ENCODE measurements at places on chromosomes 3 and 15.
A peak's percentile ranks its signal among the peaks of the same experiment; 100 is the strongest.

DNA sequence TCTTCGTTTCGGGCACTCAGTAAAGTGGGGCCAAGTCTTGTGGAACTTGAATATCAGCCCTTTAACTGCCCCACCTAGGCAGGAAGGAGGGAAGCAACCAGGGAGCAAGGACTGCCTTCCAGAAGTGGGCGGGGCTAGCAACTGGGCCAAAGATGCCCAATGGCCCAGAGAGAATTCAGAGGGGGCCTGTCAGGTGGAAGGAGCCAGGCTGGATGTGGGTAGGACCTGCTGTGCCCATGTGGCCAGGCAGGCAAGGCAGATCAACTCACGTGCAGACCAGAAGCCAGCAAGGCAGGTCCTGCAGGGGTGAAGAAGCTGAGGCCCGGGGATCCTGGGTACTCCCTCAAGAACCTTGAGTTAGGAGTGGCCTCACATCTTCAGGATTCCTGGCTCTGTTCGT, 5.5 kb downstream of the MAP6D1 start:
- DNase-seq = no peak

DNA sequence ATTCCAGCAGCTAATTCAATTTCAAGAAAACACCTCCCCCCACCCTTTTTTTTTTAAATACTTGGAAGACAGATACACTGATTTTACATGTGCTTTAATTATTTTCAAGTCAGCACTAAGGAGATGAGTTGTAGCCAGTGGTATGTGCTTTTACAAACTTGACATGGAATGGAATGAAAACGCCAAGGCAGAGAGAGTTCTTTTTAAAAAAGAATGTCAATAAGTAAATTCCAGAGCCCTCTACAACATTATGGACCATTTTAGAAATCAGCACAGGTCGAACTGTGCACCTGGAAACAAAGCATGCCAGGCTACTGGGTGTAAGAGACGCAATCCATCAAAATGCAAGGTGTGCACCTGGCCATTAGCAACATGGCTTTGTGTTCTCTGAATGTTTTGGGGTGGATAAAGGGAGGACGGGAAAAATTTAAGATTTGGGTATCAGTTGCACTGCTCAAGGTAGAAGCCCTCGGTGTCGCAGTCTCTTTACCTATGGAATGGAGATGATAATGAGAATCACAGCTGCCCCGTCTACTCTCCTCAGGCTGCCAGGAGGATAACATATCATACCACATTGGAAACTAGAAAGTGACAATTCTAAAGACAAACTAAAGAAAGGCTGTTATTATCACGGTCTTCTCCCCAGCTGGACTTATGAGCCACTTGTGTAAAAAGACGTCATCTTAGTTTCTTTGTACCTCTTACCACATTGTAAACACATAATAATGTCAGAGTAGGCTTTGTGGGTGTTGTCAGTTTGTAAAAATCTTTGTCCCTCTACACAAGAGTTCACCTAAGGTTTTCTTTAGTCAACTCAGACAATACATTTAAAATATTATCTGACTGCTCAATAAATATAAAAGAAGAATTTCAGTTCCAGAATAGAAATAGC, 107.4 kb upstream of the PRICKLE2 start:
- no peak for DNase-seq

DNA sequence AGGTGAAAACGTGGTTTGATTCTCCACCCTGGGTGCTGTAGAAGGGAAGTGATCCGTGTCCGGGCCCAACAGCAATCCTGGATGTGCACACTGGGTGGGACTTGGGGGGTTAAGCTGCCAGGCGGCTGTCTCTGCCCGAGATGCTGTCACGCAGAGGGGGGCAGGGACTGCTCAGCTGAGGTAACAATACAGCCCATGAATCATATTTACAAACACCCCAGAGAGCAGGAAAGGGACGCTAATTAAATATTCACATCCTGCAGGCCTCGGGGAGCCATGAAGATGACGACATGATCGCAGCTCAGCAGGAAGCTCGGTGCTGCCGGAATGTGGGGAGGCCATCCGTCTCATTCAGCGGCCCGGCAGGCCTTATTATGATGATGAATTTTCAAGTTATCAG, 17.9 kb upstream of the CRABP1 start:
- DNase-seq = no peak

DNA sequence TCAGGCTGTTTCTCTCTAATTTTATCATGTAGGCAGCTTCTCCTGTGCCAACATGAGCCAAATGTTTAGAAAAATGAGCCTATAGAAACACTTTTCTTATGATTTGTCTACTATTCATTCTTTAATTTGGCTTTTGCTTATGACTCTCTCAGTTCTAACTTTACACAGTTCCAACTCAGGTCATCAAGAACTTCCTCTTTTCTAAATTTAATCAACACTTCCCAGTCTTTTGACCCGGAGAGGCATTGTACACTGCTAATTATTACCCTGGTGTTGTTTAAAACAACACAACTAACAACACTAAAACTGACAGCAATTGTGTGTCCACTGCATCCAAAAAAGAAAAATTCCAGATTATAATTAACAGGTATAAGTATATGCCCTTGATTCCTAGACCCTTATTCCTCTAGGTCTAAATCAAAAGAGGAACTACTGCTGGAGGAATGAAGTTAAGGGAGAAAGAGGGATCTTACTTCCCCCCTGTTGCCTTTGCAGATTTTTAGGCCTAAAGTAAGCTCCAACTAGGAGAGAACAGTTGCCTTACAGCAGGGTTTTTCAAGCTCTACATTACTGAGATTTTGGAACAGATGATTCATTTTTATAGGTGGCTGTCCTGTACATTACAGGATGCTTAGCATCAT, 332.2 kb upstream of the GOLIM4 start:
- DNase-seq = no peak

- no peak for DNase-seq
These were observed 53.1 kb downstream of the HEG1 start for GRCh38 chr3:125002414-125003368.

DNA sequence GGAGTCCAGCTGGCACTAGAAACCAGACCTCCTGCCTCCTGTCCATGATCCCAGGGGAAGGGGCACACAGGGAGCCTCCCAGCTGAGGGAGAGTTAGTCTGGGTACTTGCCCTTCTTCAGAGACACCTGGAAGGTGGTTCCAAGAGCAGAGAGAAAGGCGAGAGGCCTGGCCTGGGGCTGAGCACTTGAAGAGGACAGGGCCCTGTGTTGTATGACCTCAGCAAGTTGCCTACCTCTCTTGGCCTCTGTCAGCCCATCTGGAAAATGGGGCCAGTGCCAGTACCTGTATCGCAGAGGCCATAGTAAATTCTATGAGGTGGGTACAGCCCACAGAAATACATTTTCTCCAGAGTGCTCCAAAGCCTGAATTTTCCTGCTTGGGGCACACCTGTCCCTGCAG, 19.5 kb downstream of the PTH1R start:
- DNase-seq = no peak

GRCh38 chr15:68377766-68378165, 54.2 kb downstream of the ITGA11 start:
- no peak for DNase-seq

GRCh38 chr3:168248383-168249204, 152.9 kb upstream of the GOLIM4 start:
- DNase-seq = peak; percentile 25

All from NCI-H2171 (cell line).